ENCODE measurements at places on chromosomes 6 and 20.
A peak's percentile ranks its signal among the peaks of the same experiment; 100 is the strongest.

DNA sequence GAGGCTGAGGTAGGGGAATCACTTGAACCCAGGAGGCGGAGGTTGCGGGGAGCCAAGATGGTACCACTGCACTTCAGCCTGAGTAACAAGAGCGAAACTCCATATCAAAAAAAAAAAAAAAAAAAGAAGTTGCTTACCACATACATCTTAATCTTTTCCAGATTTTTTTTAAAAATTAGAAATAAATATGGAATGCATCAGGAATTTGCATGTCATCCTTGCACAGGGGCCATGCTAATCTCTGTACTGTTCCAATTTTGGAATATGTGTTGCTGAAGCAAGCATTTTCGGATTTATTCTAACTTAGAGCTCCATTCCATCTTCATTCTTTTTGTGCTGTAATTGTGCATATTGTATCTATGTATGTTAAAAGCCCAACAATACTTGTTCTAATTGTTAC lies 62.5 kb downstream of the TRPC4AP start:
- no peak for DNase-seq

GRCh38 chr6:41177695-41178094 lies 14.8 kb upstream of the TREM2 start:
- DNase-seq: no peak

DNA sequence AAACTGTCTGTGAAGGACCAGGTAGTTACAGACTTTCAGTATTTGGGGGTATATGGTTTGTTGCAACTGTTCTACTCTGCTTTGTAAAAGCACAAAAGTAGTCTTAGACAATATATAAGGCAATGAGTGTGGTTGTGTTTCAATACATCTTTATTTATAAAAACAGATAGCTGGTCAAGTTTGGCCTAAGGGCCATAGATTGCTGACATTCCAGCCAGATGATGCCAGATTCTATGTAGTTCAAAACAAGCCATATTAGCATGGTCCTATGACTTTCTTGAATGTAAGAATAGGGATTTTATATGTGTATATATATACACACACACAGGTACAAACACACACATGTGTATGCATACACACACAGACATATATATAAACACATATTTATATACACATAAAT lies 201.8 kb downstream of the GRIK2 start:
- no peak for DNase-seq

DNA sequence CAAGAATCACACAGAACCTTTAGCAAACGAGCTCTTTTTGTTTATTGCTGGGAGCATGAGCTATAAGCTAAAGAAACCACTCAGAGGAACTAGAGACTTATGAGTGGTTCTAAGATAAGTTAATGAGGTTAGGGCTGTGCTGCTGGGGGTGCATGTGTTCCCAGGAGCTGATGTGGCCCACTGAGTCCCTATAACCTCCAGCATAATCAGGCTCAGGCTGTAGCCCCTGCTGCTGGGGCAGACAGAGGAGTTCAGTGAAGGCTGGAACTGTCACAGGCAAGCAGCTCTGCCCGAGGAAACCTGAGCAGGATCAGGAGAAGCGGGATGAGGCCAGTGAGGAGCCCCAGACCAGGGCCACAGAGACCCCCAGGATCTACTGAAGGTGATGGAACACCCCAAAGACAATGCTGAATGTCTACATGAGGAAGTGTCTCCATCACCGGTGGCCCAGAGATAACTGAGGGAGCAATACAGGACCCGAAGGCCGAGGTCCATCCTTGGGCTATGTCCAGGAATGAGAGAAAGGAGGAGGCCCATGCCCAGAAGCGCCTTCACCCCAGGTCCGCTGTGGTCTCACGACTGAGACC lies 17.3 kb downstream of the TUBB2B start:
- no peak for DNase-seq

GRCh38 chr6:29813809-29814208 lies 13.8 kb upstream of the HLA-G start:
- no peak for DNase-seq

GRCh38 chr6:39239527-39240154 lies 10.4 kb upstream of the KCNK5 start:
- no peak for DNase-seq

- no peak for DNase-seq
Measured at GRCh38 chr6:34120953-34121675, 24.8 kb downstream of the GRM4 start.

DNA sequence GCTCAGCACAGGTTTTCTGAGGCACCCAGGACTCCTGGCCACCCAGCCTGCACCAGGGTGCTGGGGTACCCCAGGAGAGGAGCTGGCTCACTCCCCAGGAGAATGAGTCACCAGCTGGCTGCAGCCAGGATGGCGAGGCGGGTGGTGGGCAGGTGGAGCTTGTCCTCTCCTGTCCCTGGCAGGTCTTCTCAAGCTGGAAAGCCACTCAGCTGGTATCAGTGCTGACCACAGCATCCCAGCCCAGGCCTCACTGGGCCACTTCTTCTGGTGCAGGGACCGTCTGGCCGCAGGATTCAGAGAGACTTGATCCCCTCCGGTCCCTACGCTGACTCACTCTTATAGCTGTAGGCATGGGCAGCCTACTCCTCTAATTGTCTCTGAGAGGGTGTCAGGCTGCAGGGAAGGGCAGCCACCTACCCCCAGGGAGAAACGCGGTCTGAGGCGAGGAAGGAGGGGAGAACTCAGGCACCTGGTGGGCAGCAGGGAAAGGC lies 22.2 kb downstream of the TFEB start:
- no peak for DNase-seq

GRCh38 chr6:156167016-156167624 lies 610.1 kb upstream of the ARID1B start:
- no peak for DNase-seq

- DNase-seq: no peak
Measured at GRCh38 chr6:105990151-105990550, 96.0 kb upstream of the PRDM1 start.

- DNase-seq: no peak
Measured at GRCh38 chr20:4297127-4297826, 281.9 kb upstream of the RNF24 start.

- no peak for DNase-seq
Measured at GRCh38 chr6:152404086-152404857, 232.9 kb downstream of the SYNE1 start.

- DNase-seq: no peak
Measured at GRCh38 chr20:48294196-48294595, 508.9 kb upstream of the SULF2 start.

DNA sequence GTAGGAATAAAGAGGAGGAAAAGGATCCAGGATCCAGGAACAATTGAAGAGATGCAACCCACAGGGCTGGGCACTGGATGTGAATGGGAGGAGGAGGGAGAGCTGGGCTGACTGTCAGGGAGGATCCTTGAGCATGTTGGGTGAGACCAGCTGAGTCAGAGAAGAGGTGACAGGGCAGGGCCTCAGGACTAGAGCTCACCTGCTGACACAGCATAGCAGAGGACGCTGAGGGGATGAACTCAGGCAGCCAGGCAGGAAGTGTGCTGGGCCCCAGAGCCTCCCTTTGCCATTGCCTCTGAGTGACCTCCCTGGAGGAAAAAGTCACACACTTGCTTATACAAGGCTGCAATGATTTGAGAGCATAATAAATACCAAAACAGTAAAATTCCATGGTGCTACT lies 72.3 kb downstream of the ZNF133 start:
- no peak for DNase-seq

- no peak for DNase-seq
Measured at GRCh38 chr20:61115364-61116065, 136.5 kb upstream of the CDH4 start.

DNA sequence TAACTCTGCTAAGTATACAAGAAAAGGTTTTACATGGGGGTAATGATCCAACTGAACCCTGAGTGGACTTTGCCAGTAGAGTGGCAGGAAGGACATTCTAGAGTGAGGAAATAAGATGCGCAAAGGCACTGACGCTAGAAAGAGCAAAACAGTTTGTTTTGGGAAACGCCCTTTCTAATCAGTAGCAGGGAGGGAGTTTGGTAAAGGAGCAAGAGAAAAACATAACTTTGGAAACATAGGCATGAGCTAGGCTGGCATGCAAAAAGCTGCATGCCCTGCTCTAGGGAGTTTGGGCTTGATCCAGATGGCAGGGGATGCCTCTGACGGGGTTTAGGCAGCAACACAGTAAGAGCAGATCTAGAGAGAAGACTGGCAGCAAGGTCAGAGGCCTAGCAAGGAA lies 135.2 kb downstream of the DST start:
- DNase-seq: no peak

- no peak for DNase-seq
Measured at GRCh38 chr6:87287251-87287650, 35.1 kb upstream of the SMIM8 start.

DNA sequence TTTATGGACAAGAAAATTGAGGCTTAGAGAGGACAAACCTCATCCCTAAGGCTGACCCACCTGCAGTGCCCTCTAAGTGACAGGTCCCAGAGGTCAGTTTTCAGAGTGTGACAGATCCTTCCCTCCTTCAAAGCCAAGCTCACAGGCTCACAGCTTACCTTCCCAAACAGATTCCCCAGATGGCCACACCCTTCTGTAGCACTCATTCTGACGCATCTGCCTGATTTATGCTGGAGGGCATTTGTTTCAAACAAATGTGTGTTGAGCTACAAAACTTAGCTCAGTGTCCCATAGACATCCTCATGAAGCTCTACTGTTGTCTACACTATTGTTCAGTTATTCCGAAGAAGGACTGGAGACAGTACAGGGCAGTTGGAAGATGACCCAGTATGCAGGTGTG lies 60.6 kb upstream of the RIN2 start:
- DNase-seq: no peak

- peak; percentile 43 for DNase-seq
Measured at GRCh38 chr6:158849899-158850806, 31.0 kb upstream of the EZR start.
